ENCODE measurements at places on chromosomes 13 and 19. TPM values are rescaled to one million over a fixed set of nuclear protein-coding genes. Genes with fewer than 3 reads are reported as not detected.

The FLT3 gene
- total RNA-seq: 0.47 TPM

GRCh38 chr13:89791971-89792630 lies 1555.4 kb upstream of the MIR17HG start:
- DNase-seq: no peak

- DNase-seq: no peak
Observed at GRCh38 chr13:109568339-109568818, 218.0 kb downstream of the IRS2 start.

The PODNL1 gene
- 5.3 TPM for total RNA-seq

The OR10H1 gene
- total RNA-seq: 0.09 TPM

The PPM1N gene
- 1.6 TPM for total RNA-seq

- no peak for DNase-seq
Observed at GRCh38 chr19:42174958-42175734, 42.3 kb downstream of the DEDD2 start.

The FUT3 gene
- 253 TPM for total RNA-seq

The CFAP97D2 gene
- not detected for total RNA-seq

All from left colon (tissue), 2 donors.